ENCODE measurements at places on chromosomes 16 and 17.

GRCh38 chr17:28842282-28843012 is at the start of gene FAM222B:
Gene FAM222B, minus strand, starts transcription at chr17:28842790. Its CDS starts 76,123 bp downstream, at chr17:28766667.
- peak; percentile 80 for DNase-seq

- no peak for DNase-seq
These were observed 1.0 kb downstream of the MAP2K4 start for GRCh38 chr17:12021623-12022140.

GRCh38 chr16:83972256-83973008 is 4.4 kb downstream of the NECAB2 start:
- DNase-seq, result no peak

- no peak for DNase-seq
These were observed 390.4 kb downstream of the SOX9 start for GRCh38 chr17:72511242-72511641.

- no peak for DNase-seq
These were observed 4.1 kb downstream of the SP6 start for GRCh38 chr17:47846716-47847340.

DNA sequence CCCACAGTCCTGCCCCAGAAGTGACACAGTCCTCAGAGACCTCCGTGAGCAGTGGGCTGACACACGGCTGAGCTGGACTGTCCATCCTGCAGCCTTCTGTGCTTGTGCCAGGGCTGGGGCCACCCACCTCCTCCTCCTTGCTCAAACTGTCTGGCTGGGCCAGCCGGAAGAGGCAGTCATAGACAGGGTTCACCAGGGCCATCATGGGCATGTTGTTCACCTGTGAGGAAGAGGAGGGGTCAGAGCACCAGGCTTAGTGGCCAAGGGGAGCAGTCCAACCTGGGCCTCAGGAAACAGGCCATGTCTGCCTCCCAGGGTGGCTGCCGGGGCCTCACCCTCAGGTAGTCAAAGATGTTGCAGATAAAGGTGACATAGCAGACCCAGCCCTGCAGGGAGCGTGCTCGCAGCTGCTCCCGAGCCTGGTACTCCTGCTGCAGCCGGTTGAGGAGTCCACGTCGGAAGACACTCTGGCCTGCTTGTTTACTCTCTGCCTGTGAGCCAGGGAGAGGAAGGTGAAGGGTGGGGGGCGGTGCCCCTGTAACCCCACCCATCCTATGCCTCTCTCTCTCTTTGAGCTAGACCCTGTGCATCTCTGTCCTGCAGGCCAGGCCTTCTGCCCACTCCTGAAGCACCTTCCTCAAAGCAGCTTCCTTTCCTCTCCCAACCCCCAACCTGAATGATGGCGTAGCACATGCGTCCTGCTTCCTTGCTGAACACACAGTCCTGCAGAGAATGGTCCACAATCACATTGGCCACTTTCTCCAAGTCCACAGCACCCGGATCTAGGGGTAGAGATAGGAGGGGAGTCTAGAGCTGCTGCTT is 3.4 kb downstream of the MIF4GD start:
- DNase-seq, result no peak

DNA sequence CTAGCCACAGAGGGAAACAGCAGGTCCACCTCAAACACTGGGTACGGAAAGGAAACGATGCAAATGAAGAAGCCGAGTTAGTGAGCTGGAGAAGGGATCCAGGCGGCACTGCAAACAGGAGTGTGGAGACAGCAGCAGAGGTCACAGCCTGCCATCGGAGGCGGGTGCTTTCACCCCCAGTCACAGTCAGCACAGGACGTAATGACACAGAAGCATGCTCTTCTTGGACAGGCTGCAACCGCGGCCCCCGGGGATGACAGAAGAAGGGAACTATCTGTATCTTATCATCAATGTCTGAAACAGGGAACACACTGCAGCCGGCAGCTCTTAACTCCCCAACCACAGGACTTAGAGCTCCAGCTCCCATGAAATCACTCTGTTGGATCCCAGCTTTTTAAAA is 16.1 kb upstream of the SLC38A8 start:
- DNase-seq, result no peak

- no peak for DNase-seq
These were observed 2.3 kb upstream of the MYO15A start for GRCh38 chr17:18106211-18106610.

DNA sequence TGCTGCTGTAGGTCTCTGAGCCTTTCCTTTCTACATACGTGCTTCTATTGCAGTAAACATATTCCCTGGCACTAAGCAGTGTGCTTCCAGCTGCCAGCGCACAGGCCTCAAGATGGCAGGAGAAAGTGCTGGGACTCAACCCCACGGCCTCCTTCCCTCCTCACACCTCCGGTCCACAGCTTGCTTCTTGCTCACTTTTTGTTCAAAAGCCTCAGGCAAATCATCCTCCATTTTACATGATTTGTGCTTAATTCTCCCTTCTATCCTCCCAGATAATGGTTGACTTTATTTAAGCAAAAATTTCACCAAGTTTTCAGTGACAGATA is 5.4 kb downstream of the CDK5R1 start:
- DNase-seq, result no peak

DNA sequence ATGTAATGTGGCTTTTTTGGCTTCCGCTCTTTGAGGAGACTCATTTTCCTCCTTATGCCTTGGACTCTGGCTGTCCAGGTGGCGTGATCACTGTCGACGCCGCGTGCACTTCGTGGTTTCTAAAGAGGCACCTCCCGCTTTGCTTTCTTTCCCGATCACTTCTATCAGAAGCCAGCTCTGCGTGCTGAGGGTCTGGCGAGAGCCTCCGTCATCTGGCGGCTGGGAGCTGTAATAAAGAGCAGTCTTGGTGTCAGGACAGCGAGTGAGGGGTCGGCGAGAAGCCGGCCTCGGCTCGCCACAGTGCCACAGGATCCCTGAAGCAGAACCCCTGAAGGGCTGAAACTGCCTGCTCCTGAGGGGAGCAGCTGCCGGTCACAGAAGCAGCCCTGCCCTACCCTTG is 7.4 kb downstream of the ZNF750 start:
- no peak for DNase-seq

DNA sequence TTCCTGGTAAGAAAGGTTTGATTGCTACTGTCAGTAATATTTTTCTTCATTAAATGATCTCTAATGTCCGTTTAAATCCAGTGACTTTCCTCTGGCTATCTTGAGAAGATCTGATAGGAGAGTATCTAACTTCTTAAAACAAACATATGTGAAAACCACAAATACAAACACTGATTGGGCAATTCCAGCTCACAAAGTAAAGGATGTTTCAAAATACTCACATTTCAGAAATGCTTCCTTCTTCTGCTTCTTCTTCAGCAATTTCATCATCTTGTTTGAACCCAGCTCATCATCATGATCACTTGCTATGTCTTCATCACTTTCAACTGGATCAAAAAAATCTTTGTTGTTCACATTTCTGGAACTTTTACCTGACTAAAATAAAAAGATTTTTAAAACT is 64.3 kb upstream of the RBL2 start:
- peak; percentile 38 for DNase-seq

GRCh38 chr16:57307365-57307764 is 22.9 kb upstream of the PLLP start:
- DNase-seq, result no peak

- DNase-seq, result no peak
These were observed 4.7 kb downstream of the TPPP3 start for GRCh38 chr16:67388591-67388990.

Data from HCEC 1CT (cell line).